NCI-H2081 (cell line): ENCODE measurements at places on chromosomes 13 and 19.
A peak's percentile ranks its signal among the peaks of the same experiment; 100 is the strongest.

- DNase-seq, result peak; percentile 13
These were observed 8.9 kb upstream of the MAB21L1 start for GRCh38 chr13:35485424-35485823.

DNA sequence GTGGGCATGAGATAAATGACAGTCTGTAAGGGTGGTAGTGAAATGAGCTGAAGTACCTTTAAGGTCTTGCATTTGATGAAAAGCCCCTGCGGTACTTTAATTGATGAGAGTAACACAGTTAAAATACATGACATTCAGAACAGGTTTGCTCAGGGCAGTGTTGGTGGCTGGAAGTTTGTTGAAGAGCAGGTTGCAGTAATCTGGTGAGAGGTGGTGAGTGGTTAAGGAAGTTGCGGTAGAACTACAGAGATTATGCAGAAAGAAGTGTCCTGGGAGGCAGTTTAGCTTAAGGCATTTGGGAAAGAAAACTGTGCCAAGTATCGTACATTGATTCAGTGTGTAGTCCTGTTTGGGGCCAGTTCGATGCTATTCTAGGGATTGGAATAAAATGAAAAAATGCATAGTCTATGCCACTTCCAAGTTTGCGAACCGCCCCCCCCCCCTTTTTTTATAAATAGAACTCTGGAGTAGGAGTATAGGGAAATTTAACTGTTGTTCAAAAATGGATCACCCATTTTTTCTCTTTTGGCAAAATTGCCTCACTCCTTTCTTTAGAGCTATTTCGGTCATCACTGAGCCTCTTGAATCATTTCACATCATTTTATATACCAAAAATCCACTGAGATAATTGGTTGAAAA, 42.7 kb downstream of the SLAIN1 start:
- DNase-seq, result no peak

- DNase-seq, result peak; percentile 4
These were observed 9.9 kb upstream of the ZNF227 start for GRCh38 chr19:44202470-44202869.

- DNase-seq, result no peak
These were observed 599 bp downstream of the C19orf12 start for GRCh38 chr19:29714371-29714952.

- no peak for DNase-seq
These were observed 80.9 kb upstream of the ADGRE5 start for GRCh38 chr19:14300303-14300702.

GRCh38 chr13:37075164-37075563, 15.7 kb upstream of the SUPT20H start:
- DNase-seq, result no peak

GRCh38 chr19:4580021-4580901, 20.8 kb upstream of the SEMA6B start:
- no peak for DNase-seq

DNA sequence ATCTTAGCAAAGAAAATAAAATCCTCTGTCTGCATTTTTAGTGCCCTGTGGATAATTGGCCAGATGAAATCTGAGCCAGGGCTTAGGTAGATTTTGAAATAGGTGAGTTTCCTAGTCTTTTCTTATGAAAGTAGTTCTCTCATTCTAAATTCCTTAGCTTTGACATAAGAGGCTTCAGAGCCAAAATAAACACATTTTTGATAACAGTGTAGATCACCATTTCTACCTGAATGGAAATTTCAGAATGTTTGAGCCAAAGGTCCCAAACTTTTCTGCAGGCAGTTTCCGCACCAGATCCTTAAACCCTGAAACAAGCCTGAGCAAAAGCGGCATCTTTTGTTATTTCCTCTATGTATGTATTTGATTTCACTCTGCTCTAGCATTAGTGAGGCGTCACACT, 551.2 kb downstream of the EFNB2 start:
- no peak for DNase-seq

- DNase-seq, result peak; percentile 32
These were observed 485 bp upstream of the ZNF845 start for GRCh38 chr19:53333066-53333462.

- no peak for DNase-seq
These were observed 14.1 kb upstream of the PRKD2 start for GRCh38 chr19:46731007-46731501.

GRCh38 chr19:58479303-58479702, 3.2 kb downstream of the ZNF446 start:
- no peak for DNase-seq

DNA sequence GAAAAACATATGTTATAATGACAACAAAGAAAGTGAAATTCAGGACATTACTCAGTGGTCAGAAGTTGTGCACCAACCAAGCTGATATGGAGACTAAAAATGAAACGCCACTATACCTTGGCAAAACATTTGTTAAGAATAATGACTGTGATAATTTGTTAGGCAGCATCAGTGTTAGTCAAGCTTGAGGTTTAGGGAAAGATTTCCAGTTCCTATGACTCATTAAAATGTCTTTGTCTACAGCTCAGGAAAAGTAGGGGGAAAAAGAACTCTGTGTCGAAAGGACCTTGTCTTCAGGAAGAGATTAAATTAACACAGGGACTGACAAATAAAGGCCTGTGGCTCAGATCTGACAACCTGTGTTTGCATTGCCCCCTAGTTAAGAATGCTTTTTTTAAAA, 764.1 kb upstream of the SLITRK6 start:
- no peak for DNase-seq

DNA sequence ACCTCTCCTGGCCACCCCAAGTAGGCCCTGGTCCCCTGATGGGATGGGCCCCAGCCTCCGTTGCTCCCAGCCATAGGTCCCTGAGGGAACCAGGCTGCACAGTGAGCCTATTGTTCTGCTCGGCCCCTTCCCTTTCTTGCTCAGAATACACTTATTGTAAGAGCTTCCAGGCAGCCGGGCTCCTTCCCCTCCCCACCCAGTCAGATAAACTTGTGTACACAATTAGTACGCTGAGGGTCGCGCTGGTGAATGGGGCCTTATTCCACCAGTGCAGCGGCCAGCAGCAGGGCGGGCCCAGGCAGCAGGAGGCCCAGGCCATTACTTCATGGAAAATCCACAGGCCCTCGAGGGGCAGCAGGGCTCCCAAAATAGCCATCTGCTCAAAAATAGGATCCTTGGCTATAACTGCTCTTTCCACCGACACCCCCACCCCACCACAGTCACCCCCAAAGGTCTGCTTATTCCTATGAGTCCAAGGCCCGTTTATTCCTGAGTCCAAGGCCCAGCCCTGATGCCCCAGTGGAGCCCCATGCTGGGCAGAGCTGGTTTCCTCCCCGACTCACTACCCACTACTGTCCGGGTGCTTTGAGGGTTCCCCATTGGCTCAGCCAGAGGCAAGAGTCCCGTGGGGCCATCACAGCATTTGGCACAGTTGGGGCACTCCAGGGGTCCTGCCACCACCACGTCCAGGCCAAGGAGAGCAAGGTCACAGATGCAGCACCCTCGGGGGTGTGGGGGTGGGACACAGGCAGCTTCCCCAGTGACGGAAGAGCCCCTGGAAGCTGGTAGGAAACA, 22.1 kb downstream of the CAPN12 start:
- DNase-seq, result no peak

DNA sequence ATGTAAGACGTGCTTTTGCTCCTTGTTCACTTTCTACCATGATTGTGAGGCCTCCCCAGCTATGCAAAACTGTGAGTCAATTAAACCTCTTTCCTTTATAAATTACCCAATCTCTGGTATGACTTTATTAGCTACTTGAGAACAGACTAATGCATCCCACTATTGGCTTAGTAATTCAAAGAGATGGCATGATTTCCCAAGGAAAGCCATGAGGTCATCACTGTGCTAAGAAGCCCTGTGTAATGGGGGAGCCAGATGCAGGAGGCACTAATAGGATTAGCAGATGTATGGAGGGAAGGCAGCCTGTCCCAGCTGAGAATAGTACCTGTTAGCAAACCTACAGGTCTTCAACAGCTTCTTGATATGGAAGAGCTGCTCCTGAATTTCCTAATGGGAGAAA, 38.1 kb downstream of the RUBCNL start:
- no peak for DNase-seq

DNA sequence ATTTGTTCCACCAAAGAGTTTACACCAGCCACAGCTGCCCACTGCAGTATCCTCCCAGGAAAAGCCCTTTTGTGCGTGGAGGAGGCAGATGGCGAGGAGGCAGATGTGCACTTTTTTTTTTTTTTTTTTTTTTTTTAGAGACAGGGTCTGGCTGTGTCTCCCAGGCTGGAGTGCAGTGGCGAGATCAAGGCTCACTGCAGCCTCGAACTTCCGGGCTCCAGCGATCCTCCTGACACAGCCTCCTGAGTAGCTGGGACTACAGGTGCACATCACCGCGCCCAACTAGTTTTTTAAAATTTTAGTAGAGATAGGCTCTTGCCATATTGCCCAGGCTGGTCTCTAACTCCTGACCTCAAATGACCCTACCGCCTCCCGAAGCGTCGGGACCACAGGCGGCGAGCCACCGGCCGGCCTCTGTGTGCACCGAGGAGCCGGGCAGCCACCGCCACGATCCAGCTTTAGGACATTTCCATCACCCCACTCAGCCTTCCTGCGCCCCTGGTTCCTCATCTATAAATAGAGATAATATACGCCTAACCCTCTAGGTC, 563 bp upstream of the PDCD5 start:
- DNase-seq, result no peak

- no peak for DNase-seq
These were observed 44.3 kb downstream of the BBC3 start for GRCh38 chr19:47186446-47187334.

DNA sequence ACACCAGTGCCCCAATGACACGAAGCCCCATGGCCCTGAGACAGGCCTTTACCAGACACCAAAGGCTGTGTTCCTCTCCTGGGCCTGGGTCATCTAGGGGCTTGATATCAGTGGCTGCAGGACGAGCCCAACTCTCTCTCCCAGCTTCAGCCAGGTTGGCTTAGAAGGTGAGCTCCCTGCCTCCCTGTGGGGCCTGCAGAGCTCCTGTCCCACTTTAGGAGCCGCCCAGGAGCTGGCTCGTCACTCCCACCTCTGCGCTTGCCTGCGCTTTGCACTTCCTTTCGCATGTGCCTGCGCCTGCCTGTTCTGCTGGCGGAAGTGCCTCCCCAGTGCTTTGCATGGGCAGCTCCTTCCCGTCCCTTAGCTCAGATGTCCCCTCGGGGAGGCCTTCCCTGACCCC, 4.9 kb downstream of the CALM3 start:
- no peak for DNase-seq

GRCh38 chr19:21585281-21585890, 80.0 kb downstream of the ZNF429 start:
- DNase-seq, result no peak

DNA sequence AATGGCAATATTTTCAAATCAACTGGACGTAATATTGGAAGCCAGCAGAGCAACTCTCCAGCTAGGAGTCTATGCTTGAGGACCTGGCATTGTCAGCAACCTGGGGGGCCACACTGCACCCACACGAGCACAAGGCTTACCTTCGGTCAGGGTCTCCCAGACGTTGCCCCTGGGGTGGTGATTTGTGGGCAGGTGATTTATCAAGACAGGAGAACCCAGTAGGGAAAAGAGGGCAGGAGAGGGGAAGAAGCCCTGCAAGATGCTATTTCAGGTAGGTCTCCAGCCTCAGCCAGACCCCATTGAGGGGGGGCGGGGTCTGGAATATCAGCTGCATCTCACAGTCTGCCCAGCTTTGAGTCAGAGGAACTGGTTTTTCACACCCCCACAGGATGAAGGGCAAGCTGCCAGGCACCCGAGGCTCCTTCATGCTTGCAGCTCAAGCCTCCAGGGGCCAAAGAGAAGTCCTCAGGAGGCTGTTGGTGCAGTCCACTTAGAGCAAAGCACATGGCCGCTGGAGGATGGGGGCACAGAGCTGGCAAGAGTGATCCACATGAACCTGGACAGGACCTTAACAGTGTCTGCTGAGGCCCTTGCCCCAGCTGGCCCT, 80.9 kb upstream of the UQCRFS1 start:
- DNase-seq, result no peak

DNA sequence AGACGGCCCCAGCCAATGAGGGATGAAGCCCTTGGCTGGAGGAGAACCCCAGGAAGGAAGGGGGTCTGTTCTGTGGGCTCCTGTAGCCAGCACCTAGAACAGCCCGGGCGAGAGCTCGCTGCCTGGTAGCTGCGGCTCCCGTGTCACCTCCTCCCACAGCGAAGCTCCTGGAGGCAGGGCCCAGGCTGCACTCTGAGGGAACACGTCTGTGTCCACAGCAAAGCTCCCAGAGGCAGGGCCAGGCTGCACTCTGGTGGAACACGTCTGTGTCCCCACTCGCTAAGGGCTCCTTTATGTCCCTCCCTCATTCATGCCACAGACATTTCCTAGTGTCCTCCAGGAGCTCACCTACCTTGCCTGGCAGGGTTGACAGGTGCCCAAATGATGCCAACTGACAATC, 8.4 kb downstream of the TRAPPC6A start:
- DNase-seq, result no peak

DNA sequence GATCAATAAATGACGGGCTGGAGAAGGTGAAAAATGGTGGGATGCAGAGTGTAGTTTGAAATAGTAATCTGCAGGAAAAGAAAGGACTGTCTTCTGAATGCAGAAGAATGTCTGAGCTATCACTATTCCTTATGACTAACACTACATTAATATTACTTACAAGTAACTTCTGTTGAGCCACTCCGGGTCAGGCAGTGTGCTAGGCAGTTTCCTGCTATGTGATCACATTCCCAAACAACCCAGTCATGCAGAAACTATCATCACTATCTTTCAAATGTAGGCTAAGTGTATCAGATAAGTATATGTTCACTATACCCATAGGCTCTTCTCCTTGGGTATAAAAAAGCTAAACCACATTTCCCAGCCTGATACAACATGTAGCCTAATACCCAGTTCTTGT, 6.6 kb downstream of the ZNF599 start:
- DNase-seq, result no peak

- no peak for DNase-seq
These were observed 15.4 kb upstream of the IRGC start for GRCh38 chr19:43700395-43701000.

DNA sequence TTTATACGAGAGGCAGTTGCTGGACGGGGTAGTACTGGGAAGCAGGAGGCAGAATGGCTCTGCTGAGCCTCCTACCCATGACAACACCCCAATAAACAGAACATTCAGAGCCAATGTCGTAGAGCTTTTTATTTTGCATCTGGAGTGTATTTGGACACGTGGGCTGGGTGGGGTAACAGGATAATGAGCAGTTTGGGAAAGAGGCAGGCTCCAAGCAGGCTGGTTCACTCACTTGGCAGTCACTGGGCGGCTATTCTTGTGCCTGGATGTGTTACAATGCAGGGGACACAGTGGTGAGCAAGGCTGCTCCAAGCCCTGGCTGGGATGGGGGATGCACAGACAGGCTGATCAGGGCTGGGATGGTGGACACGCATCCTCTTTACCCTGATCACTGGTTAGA, 9.5 kb downstream of the ACTMAP start:
- no peak for DNase-seq

DNA sequence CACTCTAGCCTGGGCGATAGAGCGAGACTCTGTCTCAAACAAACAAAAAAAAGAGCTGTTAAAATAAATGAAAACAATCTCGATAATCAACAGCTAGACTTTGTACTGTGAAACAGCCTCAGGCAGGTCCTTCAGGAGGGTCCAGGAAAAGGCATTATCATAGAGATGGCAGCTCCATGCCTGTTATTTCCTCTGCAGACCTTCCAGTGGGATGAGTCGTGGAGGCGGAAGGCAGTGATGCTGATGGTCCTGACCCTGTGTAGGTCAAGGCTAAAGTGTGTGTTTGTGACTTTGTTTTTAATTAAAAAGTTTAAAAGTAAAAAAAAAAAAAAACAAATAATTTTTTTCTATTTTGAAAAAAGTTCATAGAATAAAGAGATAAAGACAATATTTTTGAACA, 117.4 kb downstream of the TNFRSF19 start:
- DNase-seq, result no peak
